Ascending aorta (tissue), 2 donors: ENCODE measurements at places on chromosomes 4 and X. TPM values are rescaled to one million over a fixed set of nuclear protein-coding genes. Genes with fewer than 3 reads are reported as not detected.

The WDR45 gene
- total RNA-seq = 169 TPM

The TAF7L gene
- not detected for total RNA-seq

The FSTL5 gene
- not detected for total RNA-seq

The ANK2 gene
- total RNA-seq = 9.4 TPM

The FGF5 gene
- not detected for total RNA-seq

The PAGE1 gene
- total RNA-seq = not detected

The HAUS3 gene
- total RNA-seq = 9.0 TPM

The PAGE5 gene
- not detected for total RNA-seq

The UBL4A gene
- total RNA-seq = 127 TPM
